Hematopoietic multipotent progenitor cell treated with erythropoietin and hydrocortisone succinate and interleukin-3 and kit ligand, for 6 days (in vitro differentiated cells): ENCODE measurements at places on chromosomes 3 and 15.

- DNase-seq = no peak
Measured at GRCh38 chr3:147216143-147216673, 190.1 kb downstream of the ZIC4 start.

DNA sequence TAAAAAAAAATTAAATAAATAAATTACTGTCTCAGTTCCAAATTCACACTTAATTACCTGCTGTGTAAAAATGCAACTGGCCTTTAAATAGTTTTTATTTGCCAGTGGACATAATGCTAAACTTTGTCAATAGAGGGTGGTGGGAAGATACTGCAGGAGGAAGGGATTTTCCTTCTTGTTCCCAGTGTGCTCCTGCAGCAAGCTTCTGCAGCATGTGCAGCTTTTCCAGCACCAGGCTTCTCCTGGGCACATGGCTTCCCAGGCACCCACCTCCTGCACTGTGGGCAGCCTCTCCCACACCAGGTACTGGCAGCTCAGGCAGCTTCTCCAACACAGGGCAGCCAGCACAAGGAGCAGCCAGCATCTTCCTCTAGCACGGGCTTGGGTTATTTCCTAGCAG, 29.6 kb upstream of the BBX start:
- no peak for DNase-seq

GRCh38 chr15:82575335-82575734, 35.1 kb upstream of the RPS17 start:
- DNase-seq = peak; percentile 54

GRCh38 chr15:88543065-88543776, 3.3 kb downstream of the DET1 start:
- DNase-seq = peak; percentile 31

GRCh38 chr3:146111337-146111736, 49.6 kb downstream of the PLOD2 start:
- DNase-seq = no peak

DNA sequence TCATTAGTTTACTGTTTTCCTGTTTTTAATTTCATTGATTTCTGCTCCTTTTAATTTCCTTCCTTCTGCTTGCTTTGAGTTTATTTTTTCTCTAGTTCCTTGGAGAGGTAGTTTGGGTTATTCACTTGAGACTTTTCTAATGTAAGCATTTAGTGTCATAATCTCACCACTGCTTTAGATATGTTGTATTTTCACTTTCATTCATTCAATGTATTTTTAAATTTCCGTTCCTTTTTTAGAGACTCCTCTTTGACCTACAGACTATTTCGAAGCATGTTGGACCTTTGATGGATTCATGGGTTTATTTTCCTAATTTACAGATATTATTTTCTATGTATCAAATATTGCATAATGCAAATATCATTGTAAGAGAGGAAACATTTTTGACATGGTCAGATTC, 23.3 kb downstream of the KLHL18 start:
- no peak for DNase-seq

GRCh38 chr15:80590761-80591355, 104.3 kb upstream of the ABHD17C start:
- DNase-seq = peak; percentile 46

GRCh38 chr15:96561593-96561992, 231.1 kb downstream of the NR2F2 start:
- DNase-seq = no peak

DNA sequence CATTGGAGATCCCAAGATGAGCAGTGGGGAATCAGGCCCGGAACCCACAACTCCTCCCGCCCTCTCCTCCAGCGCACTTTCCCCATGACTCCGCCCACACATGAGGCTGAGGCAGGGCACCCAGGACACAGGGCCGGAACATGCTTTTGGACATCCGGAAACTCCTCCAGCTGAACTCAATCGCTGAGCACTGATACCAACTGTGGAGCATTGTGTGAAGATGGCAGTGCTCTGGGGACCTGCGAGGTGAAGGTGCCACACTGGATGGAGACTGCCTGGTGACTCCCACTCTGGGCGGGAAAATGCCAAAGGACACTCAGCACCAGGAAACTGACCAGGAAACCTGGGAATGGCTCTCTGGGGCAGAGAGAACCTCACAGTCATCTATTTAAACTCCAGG, 189.1 kb downstream of the FAM43A start:
- no peak for DNase-seq

DNA sequence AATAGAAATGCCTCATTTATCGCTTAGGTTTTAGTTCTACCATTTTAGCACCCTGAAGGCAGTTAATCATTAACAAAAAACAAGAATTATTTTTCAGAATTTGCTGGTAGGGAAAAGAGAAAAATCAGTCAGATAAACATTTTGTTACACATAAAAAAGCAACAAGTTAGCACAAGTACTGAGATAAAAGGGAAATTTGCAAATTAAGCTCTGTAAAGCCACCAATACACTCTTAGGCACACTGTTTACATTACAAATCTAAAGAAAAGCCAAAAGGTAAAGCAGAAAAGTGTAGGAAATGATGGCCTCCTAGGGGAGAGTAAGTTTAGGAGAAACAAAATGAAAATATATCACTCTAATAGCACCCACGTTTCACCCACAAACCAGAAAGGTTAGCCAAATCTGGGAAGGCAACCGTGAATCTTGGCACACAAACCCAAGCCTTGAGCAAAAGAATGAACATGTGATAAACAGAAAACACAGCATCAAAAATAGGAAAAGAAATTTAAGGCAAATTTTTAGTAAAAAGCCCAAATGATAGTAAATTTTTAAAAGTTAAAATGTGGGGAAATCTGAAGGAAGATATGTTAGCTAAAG, 1.6 kb upstream of the SATB1 start:
- DNase-seq = no peak

- no peak for DNase-seq
Measured at GRCh38 chr3:82521657-82522056, 760.2 kb upstream of the GBE1 start.

DNA sequence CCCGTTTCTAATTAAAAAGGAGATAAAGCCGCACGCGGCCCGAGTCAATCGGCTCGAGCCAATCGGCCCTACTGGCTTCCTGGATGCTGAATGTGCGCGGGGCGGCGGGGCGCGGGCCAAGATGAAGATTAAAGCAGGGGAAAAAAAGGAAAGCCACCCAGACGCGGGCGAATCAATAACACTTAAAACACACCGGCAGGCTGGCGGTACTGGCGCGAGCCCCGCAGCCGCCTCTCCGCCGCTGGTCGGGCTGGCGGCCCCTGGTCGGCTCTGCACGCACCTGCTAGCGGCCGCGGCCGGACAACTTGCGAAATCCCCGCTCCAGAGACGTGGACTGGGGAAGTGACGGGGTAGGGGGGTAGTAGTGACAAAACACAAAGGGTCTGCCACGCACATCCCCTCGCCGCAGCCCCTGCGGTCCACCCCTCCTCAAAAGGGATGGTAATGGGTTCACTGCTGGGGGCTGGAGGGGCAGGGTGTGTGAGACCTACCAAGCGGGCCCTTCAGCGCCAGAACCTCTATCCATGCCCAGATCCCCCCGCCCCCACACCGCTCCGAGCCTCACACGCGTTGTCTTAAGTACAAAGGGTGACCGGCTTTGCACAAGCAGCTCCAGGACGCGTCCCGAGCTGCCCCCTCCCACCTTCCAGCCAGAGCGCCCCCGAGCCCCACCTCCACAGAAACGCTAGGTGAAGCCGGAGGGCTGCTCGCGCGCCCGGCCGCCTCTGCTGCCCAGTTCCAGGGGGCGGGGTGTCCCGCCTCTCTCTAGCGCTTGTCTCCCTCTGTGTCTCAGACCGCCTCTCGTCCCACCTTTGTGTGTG, 1.4 kb downstream of the WNT7A start:
- DNase-seq = peak; percentile 33

DNA sequence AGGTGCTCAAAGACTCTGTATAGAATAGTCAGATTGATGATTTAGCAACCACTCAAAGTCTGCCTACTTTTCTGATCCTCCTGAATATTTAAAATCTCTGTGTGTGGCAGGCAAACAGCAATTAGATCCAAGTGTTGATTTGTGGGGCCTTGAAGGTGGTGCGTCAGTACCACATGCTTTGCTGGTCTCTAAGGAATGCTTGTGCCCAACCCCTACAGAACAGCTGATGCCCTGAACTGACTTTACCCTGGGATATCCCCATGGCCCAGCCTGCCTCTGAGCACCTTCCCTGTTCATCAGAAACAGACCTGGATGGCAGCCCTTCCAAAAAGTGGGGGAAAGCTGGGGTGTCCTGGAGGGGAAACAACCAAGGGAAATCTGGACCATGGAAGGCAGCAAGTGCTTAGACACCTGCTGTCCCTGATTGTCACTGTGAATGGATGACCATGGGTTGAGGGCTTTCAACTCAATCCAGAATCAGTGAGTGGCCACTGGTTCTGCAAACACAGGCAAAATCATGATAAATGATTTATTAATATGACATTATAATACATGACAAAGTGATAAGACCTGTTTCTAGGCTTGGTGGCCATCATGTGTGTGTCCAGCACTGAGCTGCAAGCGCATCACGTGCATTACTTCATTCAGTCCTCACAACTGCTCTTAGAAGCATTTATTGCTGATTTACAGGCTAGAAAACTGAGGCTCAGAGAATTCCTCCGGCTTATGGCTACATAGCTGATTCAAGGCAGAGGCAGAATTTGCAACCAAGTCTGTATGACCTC, 76.1 kb upstream of the TPM1 start:
- no peak for DNase-seq

DNA sequence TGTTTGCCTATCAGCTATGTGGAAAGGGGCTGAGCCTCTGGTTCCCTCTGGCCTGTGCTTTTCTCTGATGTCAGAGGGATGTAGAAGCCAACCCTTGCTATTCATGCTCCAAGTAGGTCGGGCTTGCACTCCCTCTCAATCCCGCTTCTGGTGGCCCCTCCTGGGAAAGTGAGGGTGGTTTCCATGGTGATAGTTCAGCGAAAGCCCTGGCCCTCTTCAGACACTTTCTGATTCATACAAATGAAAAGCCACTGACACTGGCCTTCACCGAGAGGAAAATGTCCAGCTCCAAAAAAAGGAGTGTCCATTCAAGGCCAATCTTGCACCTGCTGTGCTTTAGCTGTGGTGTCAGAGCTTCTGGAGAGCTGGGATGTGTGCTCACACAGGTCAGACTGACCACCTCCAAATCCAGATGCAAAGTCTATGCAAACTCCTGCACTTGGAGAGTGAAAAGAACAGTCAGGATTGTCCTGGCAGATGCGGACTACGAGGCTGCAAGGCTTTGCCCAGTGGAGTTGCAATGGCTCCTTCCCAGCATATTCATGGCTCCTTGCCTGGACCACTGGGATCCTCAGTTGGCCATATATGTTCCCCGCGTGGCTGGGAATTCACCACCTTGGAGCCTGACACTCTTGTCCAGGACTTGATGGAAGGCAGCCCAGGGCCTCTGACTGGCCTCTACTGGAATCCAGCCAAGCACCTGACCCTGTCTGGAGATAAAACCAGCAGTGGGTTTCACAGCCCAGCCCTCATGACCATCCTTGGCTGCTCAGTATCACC, 96.6 kb downstream of the CEMIP start:
- DNase-seq = no peak

DNA sequence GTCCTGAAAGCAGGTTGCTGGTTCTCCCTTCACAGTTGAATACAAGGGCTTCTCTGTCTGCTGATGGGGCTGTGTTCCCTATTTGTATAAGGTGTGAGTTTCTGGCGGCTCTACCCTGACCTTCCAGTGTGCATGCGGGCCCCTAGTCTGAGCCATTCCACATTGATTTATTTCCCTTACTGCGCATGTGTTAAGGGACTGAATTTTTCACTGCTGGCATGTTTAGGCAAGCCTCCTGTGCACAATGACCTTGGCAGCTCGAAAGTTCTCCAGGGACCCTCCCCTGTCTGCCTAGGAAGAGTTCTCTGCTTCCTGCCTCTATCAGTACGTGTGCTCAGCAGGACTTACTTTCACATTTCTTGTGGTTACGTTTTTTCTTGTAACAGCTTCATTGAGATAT, 11.4 kb downstream of the TRAK1 start:
- DNase-seq = no peak

GRCh38 chr15:65067317-65067644, 510 bp downstream of the RASL12 start:
- no peak for DNase-seq

DNA sequence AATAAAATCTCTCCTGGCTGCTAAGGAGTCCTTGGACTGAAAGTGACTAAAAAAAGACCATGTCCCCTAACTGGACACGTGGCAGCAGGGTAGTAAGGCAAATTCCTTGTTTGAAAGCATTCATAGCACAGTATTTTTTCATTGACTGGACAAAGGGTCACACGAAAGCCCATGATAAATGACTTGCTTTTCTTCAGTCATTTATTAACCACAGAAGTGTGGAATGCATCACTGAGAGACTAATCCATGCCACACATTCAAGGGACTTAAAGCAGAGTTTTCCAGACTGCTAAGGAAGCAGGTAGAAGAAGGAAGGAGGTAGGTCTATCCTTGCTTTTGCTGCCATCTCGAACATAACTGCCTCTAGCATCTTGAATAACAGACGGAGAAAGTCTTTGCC, 31.2 kb downstream of the CASR start:
- no peak for DNase-seq

DNA sequence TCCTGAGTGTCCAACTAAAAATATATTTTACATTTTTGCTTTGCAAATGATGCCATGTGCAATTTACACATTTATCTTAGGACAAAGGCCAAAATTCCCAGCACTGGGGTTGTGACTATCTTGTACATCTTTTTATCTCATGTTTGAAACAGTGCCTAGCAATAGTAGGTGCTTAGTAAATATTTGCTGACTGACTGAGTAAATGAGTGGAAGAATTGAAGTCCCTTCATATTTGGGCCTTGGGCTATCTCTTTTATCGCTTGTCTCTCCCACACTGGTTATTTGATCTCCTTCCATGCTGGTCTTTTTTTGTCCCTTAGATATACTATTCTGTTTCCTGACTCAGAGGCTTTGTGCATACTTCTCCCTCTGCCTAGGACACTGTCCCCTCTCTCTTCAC, 213.1 kb upstream of the GOLGA6L4 start:
- no peak for DNase-seq

GRCh38 chr3:190557296-190557695, 43.4 kb downstream of the IL1RAP start:
- DNase-seq = no peak

DNA sequence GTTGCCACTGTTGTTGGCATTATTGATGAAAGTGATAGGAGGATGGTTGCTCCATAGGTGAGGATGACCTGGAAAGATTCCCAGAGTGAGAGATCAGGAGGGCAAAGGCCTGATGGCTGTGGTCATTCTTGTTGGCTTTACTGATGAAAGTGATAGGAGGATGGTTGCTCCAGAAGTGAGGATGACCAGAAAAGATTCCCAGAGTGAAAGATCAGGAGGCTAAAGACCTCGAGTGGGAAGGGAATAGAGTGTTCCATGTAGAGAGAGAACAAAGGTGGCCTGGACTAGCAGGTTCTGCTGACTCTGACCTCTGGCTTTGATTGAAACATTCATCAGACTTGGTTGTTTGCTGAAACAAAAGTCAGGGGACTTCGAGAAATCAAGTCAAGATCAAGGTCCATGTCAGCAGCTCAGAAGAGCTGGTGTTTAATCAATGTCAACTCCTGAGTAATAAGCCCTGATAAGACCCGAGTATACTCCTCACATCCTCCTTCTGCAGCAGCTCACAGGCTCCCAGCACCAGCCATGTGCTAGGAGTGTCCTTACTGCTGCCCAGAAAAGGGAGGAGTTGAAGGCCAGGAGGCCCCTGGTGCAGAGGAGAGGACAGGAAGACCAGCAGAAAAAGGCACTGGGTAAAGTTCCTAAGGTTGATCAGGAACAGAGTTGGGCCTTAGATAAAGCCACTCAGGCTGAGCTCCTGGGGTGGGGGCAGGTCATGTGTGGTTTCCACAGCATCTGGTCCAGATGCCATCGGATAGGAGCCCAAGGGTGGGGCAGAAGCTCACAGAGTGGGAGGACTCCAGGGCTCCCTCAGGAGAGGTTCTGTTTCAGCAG, 19.9 kb downstream of the CYP8B1 start:
- DNase-seq = peak; percentile 92
